ENCODE measurements at places on chromosomes 3 and 15.

DNA sequence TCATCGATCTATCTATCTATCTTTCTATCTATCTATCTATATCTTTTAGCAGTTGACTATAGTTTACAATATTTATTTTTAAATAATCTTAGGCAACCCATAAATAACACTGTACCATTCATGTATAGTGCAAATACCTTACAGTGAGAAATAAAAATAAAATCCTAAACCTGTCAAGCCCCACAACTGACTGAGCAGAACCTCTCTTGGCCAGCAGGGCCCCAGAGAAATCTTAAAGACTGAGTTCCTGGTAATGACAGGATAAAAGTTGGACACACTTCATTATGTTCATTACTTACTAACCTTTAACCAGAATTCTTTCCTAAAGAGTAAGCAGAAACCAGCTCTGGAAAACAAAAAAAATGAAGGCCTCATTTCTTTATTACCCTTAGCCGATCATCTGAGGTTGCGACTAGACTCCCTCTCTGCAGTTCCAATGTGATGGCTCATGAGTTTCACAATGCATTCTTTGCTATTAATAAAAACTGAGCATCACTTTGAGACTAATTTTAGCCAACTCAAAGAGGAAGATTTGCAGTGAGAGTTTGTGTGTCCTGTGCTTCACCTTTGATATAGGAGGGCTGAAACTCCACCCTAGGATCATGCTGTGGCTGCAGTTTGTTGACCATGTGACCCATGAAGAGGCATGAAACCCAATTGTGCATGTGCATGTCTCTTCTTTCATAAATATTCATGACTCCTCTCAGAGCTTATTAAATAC lies 1072.0 kb downstream of the NSUN3 start:
- DNase-seq: no peak

- DNase-seq: no peak
Observed at GRCh38 chr3:107644631-107645030, 121.9 kb downstream of the BBX start.

GRCh38 chr15:51191072-51191670 lies 96.5 kb upstream of the TNFAIP8L3 start:
- DNase-seq: no peak

GRCh38 chr15:20643829-20644425 lies 102.3 kb upstream of the GOLGA6L6 start:
- DNase-seq: no peak

GRCh38 chr3:175956964-175957363 lies 1097.8 kb downstream of the NAALADL2 start:
- DNase-seq: no peak

DNA sequence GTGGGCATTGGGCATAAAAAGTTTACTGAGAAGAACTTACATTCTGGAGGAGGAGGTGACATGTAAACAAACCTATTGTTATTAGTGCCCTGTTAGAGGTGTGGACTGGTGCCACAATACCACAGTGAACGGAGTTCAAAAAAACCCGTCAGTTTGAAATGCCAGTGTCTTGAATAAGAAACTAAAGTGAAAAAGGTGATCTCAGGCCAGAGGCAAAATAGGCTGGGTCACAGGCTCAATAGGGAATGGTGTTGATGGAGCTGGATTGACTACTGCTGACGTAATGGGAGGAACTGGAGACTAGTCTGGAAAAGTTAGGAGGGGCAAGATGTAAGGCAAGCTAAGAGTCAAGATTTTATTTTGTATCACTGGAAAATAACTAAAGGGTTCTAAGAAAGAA lies 1.6 kb upstream of the DCBLD2 start:
- no peak for DNase-seq

DNA sequence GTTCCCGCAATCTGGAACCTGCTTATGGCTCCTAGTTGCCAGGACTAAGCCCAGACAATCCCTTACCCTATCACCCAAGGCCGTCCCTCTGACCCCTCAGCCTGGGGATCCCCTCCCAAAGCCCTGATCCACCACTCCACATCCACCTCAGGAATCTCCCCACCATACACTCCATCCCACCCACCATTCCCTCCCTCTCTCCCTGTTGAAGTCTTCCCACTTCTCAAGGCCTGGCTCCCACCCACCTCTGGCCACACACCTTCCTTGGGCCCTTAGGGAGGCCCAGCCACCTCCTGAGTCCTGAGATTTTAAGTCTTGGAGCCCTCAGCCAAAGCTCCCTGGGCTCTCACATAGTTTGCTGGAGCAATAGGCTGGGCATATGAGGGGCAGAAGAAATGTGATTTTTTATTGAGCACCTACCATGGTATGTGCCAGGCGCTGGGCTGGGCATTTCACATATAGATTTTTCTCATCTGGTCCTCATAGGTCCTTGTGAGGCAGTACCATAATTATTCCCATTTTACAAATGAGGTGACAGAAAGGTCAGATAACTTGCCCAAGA lies 48.1 kb downstream of the HCN4 start:
- DNase-seq: no peak

Measured in DMS 273 treated with DMSO at 0.1 percent for 48 hours (cell line).